ENCODE measurements at places on chromosomes 5 and 9.

- no peak for DNase-seq
These were observed 988.3 kb downstream of the DTWD2 start for GRCh38 chr5:117999939-118000549.

DNA sequence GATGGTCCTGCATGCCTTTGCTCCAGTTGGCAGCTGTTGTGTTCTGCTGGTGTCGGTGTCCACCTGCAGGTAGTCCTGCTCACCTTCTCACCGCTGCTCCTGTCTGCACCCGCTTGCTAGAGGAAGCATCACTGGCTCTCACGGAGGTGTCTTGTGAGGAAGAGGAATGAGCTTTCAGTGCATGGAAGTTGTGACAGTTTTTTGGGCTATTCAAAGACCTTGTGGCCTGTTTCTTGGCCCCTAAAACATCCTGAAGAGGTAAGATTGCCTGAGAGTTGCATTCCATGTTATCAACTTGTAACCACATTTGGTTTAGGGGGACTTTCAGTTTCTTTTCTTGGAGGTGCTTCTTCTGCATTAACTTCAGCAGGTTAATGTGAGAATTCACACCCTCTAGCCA, 85.6 kb downstream of the MACROH2A1 start:
- no peak for DNase-seq

DNA sequence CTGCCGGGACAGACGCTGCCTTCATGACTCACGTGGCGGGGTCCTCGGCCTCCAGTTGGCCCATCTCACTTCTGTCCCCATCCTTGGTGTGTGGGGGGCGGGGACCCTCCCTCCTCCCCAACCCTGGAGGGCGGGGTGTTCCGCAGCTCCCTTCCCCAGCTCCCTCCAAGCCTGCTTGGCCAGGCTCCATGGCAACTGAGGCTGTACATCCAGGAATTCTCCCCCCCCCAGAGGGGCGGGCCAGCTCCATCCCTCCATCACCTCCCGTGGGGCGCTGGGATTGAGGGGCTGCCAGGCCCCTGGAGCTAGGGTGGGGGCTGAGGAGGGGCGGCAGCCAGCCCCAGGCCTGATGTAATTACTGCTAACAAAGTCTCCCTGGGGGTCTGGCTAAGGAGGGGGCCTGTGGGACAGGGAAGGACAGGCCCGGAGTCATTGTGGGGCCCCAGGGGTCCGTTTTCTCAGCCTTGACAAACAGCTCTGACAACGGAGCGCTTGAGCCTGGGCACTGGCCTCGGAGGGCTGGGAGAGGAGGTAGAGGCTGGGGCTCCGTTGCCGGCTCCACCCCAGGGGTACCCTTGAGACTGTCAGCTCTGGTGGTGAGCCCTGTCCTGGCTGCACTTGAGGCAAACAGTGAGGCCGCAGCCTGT, 8.0 kb downstream of the DIPK1B start:
- DNase-seq, result no peak

DNA sequence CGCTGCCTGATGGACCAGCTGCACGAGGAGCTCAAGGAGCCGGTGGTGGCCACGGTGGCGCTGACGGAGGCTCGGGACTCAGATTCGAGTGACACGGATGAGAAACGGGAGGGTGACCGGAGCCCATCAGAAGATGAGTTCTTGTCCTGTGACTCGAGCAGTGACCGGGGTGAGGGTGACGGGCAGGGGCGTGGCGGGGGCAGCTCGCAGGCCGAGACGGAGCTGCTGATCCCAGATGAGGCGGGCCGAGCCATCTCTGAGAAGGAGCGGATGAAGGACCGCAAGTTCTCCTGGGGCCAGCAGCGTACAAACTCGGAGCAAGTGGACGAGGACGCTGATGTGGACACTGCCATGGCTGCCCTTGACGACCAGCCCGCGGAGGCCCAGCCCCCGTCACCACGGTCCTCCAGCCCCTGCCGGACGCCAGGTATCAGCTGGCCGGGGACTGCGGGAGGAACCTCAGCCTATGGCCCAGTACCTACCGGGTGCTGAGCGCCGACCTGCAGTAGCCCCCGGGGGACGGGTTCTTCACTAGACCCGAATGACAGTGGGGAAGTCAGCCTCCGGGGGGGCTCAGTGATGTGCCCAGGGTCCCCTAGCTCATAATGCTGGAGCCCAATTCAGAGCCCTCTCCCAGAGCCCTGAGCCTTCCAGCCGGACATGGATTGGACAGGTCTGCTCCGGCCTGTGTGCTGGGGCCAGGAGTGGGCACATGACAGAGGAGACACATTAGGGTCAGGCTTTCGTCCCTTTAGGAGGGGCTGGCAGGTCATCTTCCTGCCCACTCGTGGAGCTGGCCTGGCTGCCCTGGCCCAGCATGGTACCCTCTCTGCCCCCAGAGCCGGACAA, 33.0 kb downstream of the USP20 start:
- no peak for DNase-seq

GRCh38 chr5:54013556-54014194, 296.7 kb downstream of the ARL15 start:
- peak; percentile 82 for DNase-seq
